ENCODE measurements at places on chromosomes 5 and 9.

- DNase-seq, result no peak
Measured at GRCh38 chr9:133700819-133701320, 37.3 kb downstream of the SARDH start.

GRCh38 chr5:172637110-172637580 lies 3.9 kb upstream of the NEURL1B start:
- DNase-seq, result no peak

GRCh38 chr9:98639133-98639532 lies 69.6 kb downstream of the GABBR2 start:
- DNase-seq, result no peak

DNA sequence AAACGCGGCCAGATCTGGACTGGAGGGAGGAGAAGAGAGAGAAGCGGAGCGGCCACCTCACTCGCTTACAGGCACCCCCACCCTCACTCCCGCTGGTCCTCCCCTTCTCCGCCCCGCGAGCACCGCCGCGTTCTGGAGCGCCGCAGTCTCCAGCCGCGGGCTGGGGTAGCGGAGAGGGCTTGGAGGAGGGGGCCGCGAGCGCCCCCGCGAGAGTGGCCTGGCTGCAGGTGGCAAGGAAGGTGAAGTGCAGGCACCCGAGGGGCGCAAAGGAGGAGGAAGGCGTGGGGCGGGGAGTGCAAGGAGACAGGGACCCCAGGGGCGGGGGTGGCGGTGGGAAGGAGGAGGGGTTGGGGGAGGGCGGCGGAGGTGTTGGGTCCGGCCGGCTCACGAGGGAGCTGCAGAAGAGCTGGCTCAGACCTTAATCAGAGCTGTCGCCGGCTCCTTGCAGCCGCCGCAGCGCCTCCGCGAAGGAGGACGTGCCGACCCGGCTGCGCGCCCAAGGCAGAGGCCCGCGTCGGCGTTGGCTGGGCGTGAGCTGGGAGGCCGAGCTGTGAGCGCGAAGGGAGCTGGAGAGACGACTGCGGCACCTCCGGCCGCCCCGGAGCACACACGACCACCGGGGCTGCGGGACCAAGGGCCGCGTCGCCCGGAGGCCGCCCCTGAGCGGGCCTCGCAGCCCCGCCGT lies at the start of gene DMRT3:
Gene DMRT3 (plus strand): TSS at position 398 of the 685 bp plus-strand sequence. CDS start 347 bp downstream, outside the sequence.
- no peak for DNase-seq

Data from left renal cortex interstitium (tissue), 4 donors.